ENCODE measurements at places on chromosomes 2 and 18. TPM values are rescaled to one million over a fixed set of nuclear protein-coding genes. Genes with fewer than 3 reads are reported as not detected.

The ANKRD62 gene
- not detected for total RNA-seq

The SLC38A11 gene
- total RNA-seq, result 0.43 TPM

The SULT1C4 gene
- 0.26 TPM for total RNA-seq

The SCTR gene
- total RNA-seq, result not detected

The SLC4A3 gene
- total RNA-seq, result 3.6 TPM

Measured in articular chondrocyte of knee joint (primary cell).